Gastroesophageal sphincter (tissue), 4 donors: ENCODE measurements at places on chromosomes 6 and 20.

DNA sequence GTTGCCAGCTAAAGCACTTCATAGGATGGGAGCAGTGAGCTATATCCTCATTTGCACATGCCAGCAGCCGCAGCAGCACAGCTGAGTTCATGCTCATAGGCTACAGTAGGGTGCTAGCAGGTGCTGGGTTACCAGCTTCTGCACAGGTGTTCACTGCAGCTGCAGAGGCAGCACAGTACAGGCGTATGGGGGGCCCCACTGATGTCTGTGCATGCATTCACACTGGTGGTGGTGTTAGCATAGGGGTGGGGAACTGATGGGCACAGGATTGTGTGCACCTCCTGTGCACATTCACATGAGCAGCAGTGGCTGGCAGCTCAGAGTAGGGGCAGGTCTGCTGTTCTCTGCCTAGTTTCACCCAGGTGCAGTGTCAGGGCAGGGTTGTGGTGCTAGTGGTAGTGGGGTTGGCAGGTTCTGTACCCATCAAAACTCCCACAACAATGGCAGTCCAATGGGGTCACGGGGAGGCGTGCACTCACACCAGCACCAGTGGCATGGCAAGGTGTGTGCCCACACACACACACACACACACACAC is 58.9 kb upstream of the IRAK1BP1 start:
- no peak for ATAC-seq

DNA sequence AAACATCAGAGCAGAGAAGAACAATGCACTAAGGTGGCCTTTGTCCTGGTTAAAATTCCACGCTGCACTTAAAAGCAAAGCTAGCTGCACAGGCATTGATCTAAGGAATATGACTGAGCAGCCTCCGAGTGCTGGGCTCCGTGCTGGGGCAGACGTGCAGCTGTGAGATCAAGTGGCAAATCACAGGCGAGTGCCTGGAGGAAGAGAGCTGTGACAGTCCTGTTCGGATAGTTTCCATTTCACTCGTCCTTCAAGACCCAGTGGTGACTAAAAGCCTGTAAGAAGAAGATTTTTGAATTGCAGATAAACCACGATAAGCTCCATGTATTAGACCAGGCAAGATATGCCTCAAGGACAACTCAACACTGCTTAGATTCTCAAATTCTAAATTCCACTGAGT is 247.9 kb downstream of the ANKRD60 start:
- no peak for ATAC-seq

DNA sequence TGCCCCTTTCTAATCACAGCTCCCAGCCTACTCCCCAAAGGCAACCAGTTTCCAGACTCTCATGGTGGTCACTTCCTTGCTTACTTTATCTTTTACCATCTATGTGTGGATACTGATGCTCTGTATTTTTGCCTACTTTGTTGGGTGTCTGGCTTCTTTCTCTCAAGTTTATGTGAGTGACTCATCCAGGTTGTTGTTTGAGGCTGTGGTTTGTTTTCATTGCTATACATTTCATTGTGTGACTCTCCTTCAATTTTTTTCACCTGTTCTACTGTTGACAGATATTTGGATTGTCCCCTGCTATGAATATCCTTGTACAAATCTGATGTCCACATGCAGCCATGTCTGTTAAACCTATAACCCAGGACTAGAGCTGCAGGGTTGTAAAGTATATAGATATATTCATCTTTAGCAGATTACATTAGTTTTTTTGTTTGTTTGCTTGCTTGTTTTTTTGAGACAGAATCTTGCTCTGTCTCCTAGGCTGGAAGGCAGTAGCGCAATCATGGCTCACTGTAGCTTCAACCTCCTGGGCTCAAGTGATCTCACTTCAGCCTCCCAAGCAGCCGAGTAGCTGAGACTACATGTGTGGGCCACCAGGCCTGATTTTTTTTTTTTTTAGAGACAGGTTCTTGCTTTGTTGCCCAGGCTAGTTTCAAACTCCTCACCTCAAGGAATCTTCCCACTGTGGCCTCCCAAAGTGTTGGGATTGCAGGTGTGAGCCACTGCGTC is 72.9 kb upstream of the EEF1E1 start:
- no peak for ATAC-seq

- no peak for ATAC-seq
Measured at GRCh38 chr6:88899569-88900316, 63.7 kb downstream of the RNGTT start.

DNA sequence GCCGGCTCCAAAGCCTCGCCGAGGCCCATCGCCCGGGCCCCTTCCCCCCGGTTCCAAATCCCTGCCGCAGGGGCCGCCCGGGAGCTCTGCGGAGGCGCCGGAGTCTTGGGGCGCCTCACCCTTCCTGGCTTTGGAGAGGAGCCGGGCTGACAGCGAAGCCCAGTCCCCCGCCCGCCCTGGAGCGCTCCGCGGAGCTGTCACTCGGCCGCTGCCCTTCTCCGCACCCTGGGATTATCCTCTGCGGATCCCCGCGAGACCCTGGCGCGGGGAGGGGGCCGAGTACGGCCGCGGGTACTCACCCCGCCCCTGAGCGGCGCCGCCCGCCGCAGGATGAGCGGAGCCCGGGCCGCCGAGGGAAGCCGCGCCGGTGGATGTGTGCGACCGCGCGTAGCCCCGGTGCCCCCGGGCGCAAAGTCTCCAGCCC is 343 bp downstream of the SNAP91 start:
- peak; percentile 47 for ATAC-seq

DNA sequence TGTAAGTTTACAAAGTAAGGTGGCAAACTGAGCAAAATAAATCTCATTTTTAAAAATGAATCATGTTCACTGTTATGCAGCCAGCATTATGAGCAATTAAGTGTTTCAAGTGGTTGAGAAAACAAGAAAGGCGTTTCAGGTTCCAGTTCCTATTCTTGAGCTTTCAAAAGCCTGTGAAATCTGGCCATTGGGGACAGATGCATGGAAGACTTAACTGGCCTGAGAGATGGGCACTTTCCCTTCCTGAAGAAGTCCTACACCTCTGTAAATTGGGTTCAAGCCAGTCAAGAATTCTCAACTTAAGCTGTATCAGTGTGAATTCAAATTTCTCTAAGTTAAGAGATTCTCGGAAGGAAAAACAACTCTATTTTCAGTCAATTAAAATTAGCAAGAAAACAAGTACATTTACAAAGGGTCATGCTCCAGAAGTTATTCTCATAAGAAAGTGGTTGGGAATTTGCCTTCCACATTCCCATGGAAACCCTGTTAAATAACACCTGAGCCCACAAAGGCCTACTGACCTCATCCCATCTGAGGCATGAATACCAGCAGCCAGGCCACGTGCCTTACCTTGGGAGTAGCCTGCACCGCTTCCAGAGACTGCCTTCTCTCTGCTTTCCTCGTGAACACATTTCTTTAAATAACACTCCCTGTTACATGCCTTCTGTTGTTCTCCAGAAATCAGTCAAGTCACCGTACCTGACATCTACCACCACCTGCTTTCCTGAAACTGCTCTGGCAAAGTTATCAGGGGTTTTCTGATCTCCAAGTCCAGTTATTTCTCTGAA is 19.4 kb downstream of the MAP3K5 start:
- ATAC-seq: no peak

- ATAC-seq: no peak
Measured at GRCh38 chr6:162863821-162864220, 136.0 kb downstream of the PACRG start.

GRCh38 chr6:159184559-159184958 is 15.4 kb downstream of the FNDC1 start:
- ATAC-seq: no peak

DNA sequence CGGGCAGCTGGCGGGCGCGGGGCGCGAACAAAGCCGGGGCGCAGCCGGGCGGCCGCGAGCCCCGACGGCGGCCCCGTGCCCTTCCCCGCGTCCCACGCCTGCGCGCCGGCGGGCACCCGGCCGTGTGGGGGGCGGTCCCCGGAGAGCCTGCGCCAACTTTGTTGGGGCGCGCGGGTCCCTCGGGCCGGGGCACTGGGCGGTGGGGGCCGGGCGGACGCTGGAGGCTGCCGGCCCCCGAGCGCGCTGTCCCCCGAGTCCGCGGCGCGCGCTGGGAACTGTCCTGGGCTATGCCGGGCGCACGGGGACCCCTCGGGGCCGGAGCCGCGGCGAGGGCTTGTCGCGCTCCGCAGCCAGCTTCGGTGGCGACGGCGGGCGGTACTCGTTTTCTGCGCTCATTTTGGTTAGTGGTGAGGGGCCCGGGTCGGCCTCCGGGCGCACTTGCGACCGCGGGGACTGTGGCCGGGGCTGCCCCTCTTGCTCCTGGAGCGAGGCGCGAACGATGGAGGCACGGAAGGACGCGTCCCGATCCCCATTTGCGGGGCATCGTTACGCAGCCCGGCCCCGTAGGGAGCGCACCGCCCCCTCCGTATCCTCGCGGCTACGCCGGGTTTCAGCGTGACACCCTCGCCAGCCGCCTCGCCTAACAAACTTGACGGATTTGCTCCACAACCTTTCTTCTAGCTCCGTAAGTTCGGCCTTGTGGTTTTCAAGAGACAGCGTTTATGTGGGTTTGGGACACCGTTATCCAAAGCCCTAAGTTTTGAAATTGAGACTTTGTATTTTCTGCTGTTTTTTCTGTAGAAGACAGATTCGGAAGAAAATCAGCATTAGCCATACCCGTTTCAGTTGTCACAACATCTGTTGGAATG is 622 bp downstream of the SS18L1 start:
- ATAC-seq: peak; percentile 34

GRCh38 chr6:3904518-3904917 is 55.3 kb downstream of the FAM50B start:
- ATAC-seq: no peak

DNA sequence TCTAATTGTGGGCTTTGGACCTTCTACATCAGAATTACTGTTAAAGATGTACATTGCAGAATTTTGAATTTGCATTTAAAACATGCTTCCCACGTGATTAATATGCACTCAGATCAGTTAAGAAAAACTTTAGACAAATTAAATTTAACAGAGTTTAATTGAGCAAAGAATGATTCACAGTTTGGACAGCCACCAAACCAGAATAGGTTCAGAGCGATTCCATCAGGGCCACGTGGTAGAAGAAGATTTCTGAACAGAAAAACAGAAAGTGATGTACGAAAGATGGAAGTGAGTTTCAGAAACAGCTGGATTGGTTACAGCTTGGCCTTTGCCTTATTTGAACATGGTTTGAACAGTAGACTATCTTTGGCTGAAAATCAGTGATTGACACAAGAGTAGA is 704.2 kb upstream of the MAP3K7 start:
- peak; percentile 24 for ATAC-seq

- ATAC-seq: no peak
Measured at GRCh38 chr6:24574809-24575208, 71.2 kb downstream of the KIAA0319 start.

DNA sequence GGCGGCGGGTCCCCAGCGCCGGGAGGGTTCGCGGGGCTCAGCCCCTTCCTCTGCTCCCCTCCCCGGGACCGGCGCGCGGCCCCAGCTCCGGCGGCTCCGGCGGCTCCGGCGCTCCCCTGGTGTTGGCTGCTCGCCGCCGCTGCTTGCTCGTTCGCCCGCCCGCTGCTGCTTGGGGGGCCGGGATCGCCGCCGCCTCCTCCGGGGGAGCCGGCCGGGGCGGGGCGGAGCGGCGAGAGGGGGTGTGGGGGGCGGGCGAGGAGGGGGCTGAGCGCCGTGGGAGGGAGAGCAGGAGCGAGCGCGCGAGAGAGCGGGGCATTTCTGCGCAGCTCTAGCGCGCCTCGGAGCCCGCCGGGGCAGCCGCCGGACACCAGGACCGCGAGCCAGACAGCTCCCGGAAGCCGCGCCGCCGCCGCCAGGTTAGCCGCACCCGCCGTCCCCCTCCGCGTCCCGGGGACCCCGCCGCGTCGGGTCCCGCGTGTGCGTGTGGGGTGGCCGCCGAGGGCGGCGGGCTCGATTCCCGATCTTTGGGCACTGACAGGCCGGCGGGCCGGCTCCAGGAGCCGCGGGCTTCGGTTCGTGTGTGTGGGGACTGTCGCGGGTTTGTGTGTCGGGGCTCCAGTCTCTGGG is 62.0 kb upstream of the EPB41L1 start:
- peak; percentile 44 for ATAC-seq

GRCh38 chr20:14521436-14521835 is 184.0 kb upstream of the FLRT3 start:
- no peak for ATAC-seq

- ATAC-seq: no peak
Measured at GRCh38 chr20:31956556-31957526, 5.0 kb upstream of the PDRG1 start.
